ENCODE measurements at places on chromosomes 4 and X. TPM values are rescaled to one million over a fixed set of nuclear protein-coding genes. Genes with fewer than 3 reads are reported as not detected.

RASL11B gene
- total RNA-seq = 1.3 TPM

ART3 gene
- not detected for total RNA-seq

CFAP97 gene
- 30.0 TPM for total RNA-seq

DNA sequence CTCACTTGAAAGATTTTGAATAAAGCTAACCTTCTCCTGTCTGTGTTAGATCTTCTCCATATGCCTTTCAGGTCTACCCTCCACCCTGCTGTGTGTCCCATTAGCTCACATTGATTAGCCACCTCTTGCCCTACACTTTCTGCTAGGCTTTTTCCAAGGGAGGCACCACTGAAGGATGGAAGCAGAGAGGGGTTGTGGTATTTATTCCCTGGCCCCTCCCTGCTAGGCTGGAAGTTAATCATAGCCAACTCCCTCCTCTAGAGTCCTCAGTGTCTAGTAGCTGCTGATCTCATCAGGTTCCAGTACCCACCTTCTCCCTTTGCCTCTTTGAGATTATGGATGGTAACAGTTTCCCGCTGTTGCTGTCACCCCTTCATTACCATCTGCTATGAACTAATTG lies 8.9 kb upstream of the SMIM43 start:
- DNase-seq = peak; percentile 20

DNA sequence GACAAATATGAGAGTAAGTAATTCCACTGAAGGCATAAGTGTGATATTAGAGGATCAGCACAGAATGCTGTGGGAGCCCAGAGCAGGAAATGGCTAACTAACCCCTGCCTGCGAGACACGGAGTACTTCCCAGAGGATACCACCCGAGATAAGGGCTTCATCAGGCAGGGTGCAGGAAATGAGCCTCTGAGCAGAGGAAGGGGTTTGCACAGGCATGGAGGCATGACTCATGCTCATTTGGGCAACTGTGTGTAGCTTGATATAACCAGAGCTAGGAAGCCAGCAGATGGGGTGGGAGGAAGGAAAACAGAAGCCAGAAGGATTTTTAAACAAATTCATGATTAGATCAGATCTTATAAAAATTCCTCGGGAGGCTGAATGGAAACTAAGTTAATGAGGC lies 70.0 kb upstream of the TSPAN5 start:
- DNase-seq = peak; percentile 82

GRCh38 chr4:55138367-55138766 lies 13.0 kb upstream of the KDR start:
- no peak for DNase-seq

- no peak for DNase-seq
Observed at GRCh38 chrX:151741606-151742005, 7.1 kb downstream of the CNGA2 start.

GRCh38 chrX:2549876-2550275 lies 49.1 kb upstream of the DHRSX start:
- DNase-seq = no peak

DNA sequence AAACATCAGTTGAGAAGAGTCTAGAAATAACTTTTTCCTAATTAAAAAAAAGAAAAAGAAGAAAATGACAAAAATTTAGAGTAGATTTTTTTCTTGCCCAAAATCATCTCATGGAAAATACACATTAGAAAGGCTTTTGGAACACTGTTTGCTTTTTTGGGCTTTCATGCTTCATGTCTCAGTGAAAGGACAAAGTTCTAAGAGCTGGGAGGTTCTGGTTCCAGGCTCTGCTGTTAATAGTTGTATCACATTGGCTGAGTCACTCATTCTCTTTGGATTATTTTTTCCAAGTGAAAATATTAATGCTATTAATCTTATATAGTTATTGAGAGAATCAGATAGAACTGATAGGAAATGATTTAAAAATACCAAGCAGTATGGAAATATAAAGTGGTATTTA lies 32.9 kb upstream of the ETNPPL start:
- no peak for DNase-seq

All from bronchial epithelial cell (primary cell).